Myometrial cell (primary cell): ENCODE measurements at places on chromosomes 1 and 21. TPM values are rescaled to one million over a fixed set of nuclear protein-coding genes. Genes with fewer than 3 reads are reported as not detected.

The CD1B gene
- not detected in 2 replicates for total RNA-seq

The FCRL1 gene
- total RNA-seq, result not detected in 2 replicates

The CFHR5 gene
- total RNA-seq, result not detected in 2 replicates

The GJB3 gene
- total RNA-seq, result not detected in 2 replicates

The MROH9 gene
- not detected in 2 replicates for total RNA-seq

The CASP9 gene
- 19.0 and 26.9 TPM in 2 replicates for total RNA-seq

The FMN2 gene
- total RNA-seq, result 5.2 and 13.5 TPM in 2 replicates

The MCOLN3 gene
- total RNA-seq, result 0.18 TPM in 1 of 2 replicates, not detected in the other

The S100A14 gene
- not detected in 2 replicates for total RNA-seq

The CHIA gene
- total RNA-seq, result not detected in 2 replicates

The OR6N1 gene
- not detected in 2 replicates for total RNA-seq

The GSTM3 gene
- 47.9 and 50.7 TPM in 2 replicates for total RNA-seq

The ATP1A2 gene
- not detected in 2 replicates for total RNA-seq

The PTPN22 gene
- 1.4 and 1.7 TPM in 2 replicates for total RNA-seq

The MATN1 gene
- total RNA-seq, result not detected in 2 replicates

The KRTAP19-6 gene
- not detected in 2 replicates for total RNA-seq

The AMY1B gene
- not detected in 2 replicates for total RNA-seq

The SAMD11 gene
- total RNA-seq, result 3.2 and 8.2 TPM in 2 replicates
